Hippocampal formation (tissue), 2 donors: ENCODE measurements at places on chromosomes 16 and 17.
A peak's percentile ranks its signal among the peaks of the same experiment; 100 is the strongest.

- DNase-seq = no peak
These were observed 6.7 kb upstream of the SMPD3 start for GRCh38 chr16:68454920-68455435.

DNA sequence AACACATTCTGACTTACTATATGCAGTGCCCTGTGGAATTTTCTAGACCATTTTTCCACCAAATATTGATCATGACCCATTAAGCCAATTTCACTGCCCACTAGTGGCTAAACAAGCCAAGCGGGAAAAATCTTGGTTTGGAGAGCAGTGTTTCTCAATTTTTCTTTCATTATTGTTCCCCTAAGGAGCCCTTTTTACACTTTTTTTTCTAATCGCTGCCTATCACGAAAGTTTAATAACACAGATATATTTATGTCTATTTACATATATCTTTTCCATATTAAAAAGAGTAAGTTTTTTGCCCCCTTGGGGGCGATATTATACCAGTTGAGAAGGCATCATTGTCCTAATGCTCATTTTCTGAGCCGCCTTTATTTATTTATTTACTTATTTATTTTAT lies 10.8 kb upstream of the TLCD3B start:
- no peak for DNase-seq

GRCh38 chr16:23786964-23787561 lies 32.2 kb downstream of the CHP2 start:
- DNase-seq = no peak

GRCh38 chr16:81005610-81006161 lies 999 bp downstream of the CMC2 start:
- no peak for DNase-seq

DNA sequence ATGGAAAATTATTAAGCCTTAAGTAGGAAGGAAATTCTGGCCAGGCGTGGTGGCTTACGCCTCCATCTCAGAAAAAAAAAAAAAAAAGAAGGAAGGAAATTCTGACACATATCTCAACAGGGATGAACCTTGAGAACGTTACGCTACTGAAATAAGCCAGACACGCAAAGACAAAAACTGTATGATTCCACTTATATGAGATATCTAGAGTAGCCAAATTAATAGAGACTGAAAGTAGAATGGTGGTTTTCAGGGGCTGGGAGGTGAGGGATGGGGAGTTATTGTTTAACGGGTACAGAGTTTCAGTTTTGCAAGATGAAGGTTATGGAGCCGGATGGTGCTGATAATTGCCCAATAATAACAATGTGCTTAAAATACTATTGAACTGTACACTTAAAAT lies 16.2 kb upstream of the HNF1B start:
- no peak for DNase-seq

- DNase-seq = peak; percentile 74
These were observed 67.9 kb downstream of the N4BP1 start for GRCh38 chr16:48542020-48542473.

GRCh38 chr16:62190426-62190825 lies 154.2 kb upstream of the CDH8 start:
- DNase-seq = no peak

DNA sequence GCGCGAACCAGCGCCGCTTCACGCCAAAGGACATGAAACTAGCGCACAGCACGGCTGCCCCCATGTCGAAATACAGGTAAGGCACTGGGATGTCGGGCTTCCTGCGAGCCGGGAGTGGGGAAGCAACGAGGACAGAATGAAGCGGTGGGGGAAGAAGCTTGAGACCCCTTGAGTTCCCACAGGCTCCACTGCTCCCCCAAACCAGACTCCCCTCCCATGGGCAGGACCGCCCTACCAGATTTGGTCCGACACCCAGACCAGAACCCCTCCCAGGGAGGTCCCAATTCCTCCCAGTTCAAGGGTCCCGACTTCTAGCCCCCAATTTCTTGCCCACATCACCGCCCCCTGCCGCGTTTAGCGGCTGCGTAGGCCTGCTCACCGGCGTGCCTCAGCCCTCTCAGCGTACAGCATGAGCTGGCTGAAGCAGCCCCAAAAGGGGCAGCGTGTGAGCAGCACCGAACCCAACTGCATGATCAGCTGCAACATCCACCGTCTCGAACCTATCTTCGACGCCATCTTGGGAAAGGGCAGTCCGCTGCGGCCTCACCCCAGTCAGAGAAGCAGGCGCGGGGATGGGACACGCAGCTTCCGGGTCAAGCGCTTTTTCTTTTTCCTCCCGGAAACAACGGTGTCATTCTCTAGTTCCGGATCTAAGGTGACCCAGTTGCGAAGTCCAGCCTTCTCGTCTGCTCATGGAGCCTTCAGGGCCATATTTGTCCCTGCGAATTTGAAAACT lies at the start of gene TMEM101:
TMEM101 (minus strand) TSS at position 527 of the 736 bp plus-strand sequence; CDS start at position 516, 11 bp downstream.
- DNase-seq = peak; percentile 86

- no peak for DNase-seq
These were observed 108.3 kb upstream of the FAM20A start for GRCh38 chr17:68709461-68709860.

GRCh38 chr16:25613931-25614330 lies 77.8 kb upstream of the HS3ST4 start:
- DNase-seq = no peak

DNA sequence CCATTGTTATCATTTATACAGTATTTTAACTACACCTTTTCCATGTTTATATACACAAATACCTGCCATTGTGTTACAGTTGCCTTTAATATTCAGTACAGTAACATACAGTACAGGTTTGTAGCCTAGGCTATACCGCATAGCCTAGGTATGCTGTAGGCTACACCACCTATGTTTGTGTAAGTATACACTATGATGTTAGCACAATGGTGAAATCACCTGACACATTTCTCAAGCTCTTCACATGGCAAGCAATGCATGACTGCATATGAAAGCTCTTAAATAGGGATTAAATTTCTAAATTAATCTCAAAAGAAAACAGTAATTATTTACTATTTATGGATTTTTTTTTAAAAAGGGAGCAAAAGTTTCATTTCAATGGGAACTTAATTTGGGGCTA lies 12.0 kb downstream of the LRRC37B start:
- DNase-seq = no peak

GRCh38 chr17:50699410-50699809 lies 8.3 kb downstream of the ANKRD40 start:
- DNase-seq = no peak

- no peak for DNase-seq
These were observed 32.5 kb downstream of the ABCC12 start for GRCh38 chr16:48123104-48123788.

GRCh38 chr16:89167425-89167941 lies 4.1 kb upstream of the CDH15 start:
- DNase-seq = peak; percentile 62

GRCh38 chr16:86609115-86609514 lies 30.8 kb downstream of the FOXL1 start:
- DNase-seq = no peak

DNA sequence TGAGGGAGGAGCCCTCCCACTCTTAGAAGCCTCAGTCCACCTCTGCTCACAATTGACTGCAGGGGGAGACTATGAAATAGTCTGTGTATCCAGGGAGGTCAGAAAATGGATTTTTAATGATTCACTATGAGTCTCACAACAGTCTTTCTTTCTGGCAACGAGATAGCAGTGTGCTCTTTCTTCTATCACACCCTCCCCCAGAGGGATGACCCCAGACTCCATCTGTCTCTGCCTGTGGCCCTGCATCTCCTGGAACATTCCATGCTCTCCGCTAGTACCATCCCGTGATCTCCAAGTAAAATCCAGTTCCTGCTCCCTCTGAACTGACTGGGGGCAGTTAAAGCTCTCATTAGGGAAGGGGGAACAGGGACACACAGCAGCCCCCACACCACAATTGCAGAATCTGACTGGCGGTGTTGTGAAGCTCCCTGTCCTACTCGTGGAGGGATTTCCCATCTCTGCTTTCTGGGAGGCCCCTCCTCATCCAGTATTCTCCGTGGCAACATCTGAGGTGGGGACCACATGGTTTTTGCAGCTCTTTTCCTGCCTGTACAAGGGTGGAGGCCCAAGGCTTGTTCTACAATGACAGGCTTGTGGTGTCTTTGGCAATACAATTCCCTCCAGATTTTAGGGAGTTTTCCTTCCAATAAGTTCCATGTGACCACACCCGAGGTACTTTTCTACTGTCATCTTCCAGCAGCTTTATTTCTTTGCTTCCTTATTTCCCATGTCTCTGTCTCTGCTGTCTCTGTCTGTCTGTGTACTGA lies 19.4 kb downstream of the NATD1 start:
- DNase-seq = no peak

GRCh38 chr16:79388396-79388795 lies 212.1 kb downstream of the MAF start:
- DNase-seq = no peak

- DNase-seq = no peak
These were observed at the start of gene CIITA for GRCh38 chr16:10876799-10877341. CIITA (plus strand) TSS chr16:10877202; CDS start chr16:10877331, 129 bp downstream.
